ENCODE measurements at places on chromosomes 5 and 9.

DNA sequence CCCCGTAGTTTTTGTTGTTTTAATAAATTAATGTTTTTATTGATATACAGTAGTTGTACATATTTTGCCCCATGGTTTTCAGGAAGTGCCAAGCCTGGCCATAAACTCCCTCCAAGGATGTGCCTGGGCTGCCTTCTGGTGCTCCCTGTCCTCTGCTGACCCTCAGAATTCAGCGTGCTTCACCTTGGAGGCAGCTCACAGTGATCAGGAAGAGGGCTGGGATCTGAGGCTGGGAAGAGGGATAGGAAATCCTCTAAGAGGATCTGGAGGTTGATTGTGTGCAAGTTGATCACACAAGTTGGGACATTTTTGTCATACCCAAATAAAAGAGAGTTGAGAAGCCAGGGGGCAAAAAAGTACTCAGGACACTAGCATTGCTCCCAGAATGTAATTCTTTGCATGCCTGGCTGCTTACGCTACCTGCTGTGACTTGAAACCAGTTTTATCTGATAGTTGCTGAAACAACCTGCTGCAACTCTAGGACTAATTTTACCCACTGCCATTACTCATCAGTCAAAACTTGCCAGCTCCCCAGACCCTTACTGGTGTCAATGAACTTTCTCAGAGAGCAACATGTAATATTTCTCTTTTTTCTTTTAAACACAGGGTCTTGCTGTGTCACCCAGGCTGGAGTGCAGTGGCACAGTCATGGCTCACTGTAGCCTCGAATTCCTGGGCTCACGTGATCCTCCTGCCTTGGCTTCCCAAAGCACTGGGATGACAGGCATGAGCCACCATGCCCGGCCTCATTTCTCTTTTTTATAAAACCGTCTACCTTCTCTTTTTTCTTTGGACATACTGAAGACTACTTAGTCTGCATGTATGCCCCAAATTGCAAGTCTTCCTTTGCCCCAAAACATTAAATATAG lies 29.0 kb downstream of the PDE6A start:
- no peak for DNase-seq

DNA sequence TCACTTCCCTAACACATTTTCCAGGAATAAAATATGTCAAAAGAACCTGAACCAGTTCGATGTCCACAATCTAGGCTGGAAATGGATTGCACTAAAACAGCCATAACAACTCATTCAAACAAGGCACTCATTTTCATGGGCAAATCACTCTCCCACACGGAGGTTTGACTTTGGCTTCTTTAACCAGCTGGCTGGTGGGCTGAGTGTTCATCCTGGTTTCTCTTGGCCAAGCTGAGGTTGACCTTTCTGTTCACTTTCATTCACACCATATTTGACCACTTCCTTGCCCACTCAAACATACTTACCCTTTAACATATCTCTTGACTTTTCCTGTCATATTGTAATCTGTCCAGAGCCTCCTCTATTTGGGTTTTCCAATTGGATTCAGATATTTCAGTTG lies 5.4 kb downstream of the IL7R start:
- DNase-seq = no peak

DNA sequence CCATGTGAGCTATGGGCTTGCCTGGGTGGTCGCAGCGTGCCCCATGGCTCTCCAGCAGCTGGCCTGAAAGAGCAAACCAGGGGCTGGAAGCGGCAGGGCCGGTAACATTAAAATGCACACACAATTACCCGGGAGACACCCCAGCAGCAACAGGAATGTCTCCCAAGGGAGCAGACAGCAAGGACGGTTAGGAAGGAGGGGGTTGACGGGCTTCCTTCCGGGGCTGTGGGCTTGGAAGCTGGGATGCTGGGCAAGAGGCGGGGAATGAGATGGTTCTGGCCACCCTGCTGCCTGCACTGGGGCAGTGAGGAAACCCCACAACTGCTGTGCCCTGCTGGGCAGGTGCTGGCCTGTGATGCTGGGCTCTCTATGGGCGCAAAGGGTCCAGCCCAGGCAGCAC lies 71.8 kb upstream of the ADAMTS2 start:
- DNase-seq = no peak

DNA sequence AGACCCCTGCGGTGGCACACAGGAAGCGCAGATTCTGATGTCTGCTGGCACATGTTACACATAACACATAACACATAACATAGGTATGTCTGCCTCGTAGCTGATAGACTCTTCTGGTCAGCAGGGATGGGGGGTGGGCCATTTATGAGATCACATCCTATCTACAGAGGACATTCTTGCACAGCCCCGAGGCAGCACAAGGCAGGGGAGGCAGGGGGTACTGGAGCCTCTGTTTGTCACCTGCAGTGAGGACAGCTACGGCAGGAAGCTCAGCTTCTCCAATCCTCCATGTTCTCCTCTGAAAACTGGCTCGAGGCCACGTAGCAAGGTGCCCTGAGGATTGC lies 16.7 kb upstream of the MED10 start:
- no peak for DNase-seq

- no peak for DNase-seq
Measured at GRCh38 chr9:134396825-134397224, 70.6 kb downstream of the RXRA start.

DNA sequence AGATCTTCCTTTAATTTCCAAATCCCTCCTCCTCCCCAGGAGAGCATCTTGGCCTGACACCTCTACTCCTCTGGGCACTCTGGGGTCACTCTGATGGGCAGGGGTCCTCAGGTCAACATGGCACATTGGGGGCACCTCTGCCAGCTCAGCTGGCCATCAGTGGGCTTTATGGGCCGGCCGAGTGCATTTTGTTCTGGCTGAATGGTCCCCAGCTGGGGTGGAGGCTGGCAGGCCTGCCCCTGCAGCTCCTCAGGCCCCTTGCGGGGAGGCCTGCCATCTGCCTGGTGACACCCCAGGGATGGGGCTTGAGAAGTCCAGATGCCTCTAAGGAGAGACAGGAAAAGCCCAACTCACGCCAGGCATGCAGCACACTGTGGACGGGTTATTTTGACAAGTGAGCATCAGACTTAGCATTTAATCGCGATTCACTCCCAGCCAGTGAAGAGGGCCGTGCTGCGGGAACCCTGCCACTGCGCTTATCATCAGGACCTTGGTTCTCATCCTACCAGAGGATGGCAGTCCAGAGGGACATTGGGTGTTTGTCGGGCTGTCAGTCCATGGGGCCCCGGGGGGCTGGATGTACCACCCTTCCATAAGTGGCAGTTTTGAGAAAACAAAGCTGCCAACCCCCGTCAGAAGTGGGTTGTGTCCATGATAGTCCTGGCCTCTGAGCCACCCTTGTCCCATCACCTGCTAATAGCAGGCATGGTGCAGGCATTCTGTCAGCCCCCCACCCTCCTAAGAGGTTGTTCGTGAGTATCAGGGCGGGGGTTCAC lies 21.7 kb downstream of the PHF2 start:
- no peak for DNase-seq

DNA sequence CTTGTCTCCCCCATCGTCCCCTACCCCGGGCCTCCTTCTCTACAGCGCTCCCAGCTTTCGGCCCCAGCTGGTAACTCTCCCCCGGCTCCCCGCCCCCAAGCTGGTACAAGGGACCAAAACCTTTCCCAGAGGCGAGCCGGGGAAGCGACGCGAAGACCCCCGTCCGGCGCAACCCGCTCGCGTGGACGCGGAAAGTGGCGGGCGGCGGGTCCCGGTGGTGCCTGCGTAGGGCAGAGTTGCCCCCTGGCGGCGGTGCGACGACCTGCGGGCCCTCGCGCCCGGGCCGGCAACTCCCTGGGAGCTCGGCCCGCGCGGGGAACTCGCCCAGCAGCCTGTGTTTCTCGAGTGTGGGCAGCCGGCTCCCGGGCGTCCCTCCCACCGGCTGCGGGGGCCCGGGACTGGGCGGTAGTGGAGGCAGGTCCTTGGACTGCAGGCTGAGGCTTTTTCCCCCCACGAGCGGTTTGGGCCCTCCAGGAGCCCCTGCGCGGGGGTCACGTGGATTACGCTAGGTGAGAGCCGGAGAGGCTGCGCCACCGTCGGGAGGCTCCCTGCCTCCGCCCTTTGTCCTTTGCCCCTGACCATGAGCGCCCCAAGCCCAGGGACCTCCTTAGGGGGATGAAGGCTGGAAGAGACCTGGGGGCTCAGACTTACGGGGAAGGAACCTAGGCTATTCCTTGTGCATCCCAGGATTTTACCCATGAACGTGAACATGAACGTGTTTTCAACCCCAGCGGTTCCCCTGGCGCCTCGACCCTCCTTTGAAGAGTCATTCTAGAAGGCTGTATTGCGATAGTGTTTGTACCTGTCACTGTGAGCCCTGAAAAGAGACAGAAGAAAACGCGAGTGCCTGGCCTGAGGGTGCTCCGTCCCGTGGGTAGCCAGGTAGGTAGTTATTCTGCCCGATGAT lies 2.9 kb upstream of the FOXD1 start:
- peak; percentile 32 for DNase-seq

DNA sequence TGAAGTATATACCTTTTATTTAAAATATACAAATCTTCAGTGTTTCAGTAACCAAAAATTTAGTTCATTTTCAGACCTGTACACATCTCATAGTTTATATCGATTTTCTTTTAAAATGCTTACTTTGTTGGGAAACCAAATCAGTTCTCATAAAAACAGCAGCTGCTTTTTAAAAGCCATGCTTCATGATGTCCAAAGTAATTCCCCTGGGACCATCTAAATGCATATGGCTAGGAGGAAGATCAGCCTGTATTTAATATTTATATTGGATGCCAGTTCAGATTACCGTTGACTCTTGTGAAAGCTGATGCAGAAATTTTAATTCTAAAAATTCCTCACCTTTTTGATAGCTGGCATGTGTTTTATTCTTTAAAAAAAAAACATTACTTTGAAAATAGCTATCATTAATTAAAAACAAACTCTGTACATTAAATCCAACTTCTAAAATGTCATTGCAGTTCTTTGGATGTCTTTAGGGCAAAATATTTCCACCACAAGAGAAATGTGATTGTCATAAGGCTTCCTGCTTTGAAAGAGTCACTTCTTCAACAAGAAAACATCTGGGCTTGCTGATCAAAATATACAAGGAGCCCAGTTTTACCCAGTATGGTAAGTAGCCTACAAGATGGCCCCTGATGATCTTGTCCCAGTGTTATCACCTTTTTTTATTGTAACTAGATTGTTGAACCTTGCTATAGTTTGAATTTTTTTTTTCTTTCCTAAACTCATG lies 1242.9 kb upstream of the CDH6 start:
- no peak for DNase-seq

DNA sequence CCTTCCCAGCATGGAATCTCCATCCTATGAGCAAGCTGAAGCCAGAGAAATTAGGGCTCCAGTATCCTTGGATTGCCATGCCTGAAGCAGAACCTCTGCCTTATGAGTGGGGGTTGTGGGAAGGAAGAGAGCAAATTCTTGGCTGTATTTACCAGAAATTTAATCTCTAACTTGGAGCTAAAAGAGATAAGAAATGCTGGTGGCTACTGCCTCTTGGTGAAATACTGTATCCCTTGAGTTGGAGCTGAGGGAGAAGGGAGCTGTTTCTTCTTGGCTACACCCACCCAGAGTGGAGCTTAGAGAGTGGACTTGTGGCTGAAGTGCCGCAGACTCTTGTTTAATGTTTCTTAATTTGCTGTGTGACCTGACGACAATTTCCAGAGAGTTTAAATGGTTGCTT lies 447.3 kb downstream of the ARHGEF28 start:
- DNase-seq = peak; percentile 70

GRCh38 chr5:113181409-113181808 lies 204.8 kb downstream of the DCP2 start:
- DNase-seq = no peak

GRCh38 chr9:132873403-132873802 lies 4.7 kb downstream of the AK8 start:
- no peak for DNase-seq

DNA sequence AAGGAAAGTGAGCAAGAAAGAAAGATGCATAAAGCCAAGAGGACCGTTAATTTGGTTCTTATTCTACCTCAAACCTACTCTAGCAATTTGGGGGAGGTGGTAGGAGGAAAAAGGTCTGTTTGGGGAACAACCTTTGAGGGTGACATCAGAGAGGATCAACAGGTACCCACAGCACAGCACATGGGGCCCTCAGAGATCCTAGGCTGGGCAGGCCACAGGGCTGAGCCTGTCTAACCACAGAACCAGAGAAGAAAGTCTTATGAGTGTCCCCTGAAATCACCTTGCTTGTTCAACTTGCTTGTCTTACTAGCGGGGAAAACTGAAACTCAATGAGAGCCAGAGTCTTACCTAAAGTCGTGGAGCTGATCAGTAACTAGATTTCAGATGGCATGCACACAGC lies 385.2 kb downstream of the SPOCK1 start:
- no peak for DNase-seq

DNA sequence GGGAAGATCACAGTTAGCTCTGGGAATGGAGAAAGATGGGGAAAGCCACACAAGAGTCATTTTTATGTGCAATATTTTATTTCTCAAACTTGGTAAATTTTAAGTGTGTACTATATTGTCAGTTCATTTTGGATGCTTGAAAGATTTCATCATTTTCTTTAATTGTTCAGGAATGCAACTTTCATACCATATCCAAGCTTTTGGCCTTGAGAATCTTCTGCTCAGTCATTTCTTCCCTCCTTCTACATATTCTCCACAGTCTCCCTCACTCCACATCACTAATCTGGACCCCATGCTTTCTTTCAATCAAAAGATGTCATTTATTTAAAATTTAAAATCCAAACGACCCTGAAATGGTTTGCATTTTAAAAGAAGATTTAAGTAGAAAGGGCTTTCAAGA lies 135.4 kb downstream of the FAM114A2 start:
- DNase-seq = no peak

DNA sequence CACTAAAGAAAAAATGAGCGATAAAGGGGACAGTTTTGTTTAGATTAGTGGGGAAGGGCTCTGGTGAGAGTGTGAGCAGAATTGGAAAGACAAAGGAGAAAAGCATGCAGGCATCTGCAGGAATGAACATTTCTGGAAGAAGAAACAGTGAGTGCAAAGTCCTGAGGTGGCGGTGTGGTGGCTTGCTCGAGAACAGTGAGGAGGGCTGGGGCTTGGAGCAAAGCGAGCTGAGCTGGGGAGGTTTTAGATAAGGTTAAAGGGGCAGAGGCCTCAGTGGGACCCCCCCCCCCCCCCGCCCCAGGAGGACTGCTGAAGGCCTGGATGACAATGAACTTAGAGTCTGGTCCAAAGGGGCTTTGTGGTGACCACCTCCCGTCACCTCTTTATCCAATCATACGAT lies 202.7 kb upstream of the MVB12B start:
- DNase-seq = no peak
